Left hindlimb (tissue), 1 donor: ENCODE measurements at places on chromosomes 12 and 14.

DNA sequence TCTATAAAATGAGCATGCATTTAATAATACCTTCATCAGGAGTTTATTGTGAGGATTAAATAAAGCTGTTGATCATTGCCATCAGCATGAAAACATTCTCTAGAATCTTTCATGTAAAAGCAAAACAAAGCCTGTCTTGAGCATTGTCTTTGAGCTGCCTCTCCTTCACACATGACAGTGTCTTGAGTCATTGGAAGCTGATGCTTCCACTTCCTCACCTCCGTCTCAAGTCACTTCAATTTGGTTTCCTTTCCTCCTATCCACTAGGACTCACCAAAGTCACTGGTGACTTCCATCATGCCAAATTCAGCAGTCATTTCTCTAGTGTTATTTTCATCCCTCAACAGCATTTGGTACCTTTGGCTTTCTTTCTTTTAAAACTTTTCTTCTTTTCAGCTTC, 31.6 kb upstream of the MYBPC1 start:
- no peak for DNase-seq

GRCh38 chr14:69877492-69877891, 1.7 kb upstream of the SMOC1 start:
- no peak for DNase-seq

DNA sequence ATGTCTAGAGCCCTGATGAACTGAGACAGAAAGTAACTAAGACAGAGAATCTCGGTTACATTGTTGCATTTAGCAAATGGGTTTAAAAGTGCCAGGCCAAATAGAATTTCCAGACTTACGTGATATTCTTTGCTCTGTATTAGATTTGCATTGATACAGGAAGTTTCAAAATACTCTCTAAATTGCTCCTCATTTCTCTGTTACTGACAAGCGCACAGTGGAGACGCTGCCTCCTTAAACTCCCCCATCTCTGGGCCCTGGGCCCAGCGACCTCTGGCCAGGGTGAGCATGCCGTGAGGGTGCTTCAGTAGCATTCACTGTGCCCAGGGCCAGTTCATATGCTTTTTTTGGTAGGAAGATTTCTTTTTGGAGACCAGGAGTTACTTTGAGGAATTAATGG, 22.9 kb upstream of the EVL start:
- no peak for DNase-seq

DNA sequence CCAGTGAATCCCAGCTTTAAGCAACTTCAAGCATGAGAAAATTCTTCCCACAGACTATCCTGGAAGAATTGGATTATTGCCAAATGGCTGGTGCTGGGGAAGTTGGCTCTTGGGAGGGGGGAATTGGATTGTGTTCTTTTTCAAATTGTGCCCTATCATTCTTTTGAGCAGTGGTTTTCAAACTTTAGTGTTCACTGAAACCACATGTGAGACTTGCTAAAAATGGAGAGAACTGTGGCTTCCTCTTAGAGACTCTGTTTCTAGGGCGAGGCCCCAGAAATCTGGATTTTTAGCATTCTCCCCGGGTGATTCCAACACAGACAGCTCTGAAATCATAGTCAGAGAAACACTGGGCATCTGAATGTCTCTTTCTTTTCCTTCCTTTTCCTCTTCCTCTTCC, 14.3 kb upstream of the OTUB2 start:
- no peak for DNase-seq

DNA sequence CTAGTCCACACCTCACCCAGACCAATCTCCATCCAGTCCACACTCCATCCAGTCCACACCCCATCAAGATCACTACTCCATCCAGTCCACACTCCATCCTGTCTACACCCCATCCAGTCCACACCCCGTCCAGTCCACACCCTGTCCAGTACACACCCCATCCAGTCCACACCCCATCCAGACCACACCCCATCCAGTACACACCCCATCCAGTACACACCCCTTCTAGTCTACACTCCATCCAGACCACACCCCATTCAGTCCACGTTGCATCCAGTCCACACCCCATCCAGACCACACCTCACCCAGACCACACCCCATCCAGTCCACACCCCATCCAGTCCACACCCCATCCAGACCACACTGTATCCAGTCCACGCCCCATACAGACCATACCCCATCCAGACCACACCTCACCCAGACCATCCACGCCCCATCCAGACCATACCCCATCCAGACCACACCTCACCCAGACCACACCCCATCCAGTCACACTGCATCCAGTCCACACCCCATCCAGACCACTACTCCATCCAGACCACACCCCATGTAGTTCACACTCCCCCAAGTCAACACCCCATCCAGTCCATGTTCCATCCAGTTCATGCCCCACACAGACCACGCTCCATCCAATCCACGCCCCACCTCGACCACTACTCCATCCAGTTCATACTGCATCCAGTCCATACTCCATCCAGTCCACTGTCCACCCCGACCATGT, 116.6 kb upstream of the RTL1 start:
- DNase-seq, result peak; percentile 28

GRCh38 chr12:80217011-80217535, 117.7 kb downstream of the OTOGL start:
- DNase-seq, result no peak

DNA sequence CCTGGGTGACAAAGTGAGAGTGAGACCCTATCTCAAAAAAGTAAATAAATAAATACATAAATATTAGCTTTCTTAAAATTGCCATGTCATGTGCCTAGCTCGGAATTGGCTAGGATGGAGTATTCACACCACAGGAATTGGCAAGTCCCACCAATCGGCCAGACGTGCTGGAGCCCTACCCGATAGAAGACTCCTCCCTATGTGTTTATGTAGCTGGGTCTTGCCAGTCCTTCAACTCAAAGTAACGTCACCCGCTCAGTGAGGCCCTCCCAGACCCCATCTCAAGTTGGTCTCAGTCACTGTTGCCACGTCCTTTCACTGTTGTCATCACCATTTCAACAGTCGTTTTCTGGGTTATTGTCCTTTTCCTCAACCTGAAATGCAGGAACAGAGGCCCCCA, 20.2 kb downstream of the VRTN start:
- no peak for DNase-seq

DNA sequence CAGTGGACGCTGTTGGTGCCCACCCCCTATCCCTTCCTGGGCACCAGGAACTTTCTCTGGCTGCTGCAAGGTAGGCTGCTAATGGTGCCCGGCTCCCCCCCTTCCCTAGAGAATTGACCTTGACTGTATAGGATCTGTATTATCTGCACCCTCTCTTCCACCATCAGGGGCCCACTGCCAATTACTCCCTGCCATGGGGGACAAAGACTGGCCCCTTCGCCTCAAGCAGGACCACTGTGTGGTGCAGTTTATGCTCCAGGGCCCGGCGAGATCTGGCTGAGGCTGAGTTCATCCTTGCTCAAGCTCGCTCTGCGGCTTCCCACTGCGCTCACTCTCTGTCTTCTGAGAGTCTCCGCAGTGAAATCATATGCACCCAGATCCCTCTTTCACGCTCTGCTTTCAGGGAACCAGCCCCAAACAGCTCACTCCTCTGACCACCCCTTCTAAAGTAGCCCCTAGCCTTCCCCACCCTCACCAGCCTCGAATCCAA, 95.2 kb downstream of the LGMN start:
- DNase-seq, result no peak

DNA sequence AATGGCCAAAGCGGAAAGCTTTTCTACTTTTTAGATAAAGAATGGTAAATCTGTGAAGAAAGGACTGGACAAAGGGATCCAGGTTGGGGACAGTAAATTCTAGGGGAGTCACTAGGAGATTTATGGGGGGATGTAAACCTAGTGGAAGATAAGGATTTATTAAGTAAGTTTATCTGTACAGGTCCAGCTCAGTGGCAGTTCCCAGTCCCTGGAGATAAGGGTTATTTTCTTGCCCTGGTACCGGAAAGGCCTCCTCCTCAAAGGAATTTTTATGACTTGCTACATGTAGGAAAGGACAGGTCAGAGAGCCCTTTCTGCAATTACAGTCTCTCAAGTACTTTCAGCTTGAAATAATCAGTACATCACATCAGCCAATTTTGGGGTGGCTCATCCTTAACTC, 72.6 kb upstream of the BICD1 start:
- DNase-seq, result no peak

- DNase-seq, result no peak
Measured at GRCh38 chr14:58947156-58947555, 241.3 kb upstream of the DAAM1 start.

- no peak for DNase-seq
Measured at GRCh38 chr12:94140556-94140955, 7.8 kb upstream of the PLXNC1 start.

- DNase-seq, result no peak
Measured at GRCh38 chr12:41683023-41683422, 461.7 kb downstream of the GXYLT1 start.

DNA sequence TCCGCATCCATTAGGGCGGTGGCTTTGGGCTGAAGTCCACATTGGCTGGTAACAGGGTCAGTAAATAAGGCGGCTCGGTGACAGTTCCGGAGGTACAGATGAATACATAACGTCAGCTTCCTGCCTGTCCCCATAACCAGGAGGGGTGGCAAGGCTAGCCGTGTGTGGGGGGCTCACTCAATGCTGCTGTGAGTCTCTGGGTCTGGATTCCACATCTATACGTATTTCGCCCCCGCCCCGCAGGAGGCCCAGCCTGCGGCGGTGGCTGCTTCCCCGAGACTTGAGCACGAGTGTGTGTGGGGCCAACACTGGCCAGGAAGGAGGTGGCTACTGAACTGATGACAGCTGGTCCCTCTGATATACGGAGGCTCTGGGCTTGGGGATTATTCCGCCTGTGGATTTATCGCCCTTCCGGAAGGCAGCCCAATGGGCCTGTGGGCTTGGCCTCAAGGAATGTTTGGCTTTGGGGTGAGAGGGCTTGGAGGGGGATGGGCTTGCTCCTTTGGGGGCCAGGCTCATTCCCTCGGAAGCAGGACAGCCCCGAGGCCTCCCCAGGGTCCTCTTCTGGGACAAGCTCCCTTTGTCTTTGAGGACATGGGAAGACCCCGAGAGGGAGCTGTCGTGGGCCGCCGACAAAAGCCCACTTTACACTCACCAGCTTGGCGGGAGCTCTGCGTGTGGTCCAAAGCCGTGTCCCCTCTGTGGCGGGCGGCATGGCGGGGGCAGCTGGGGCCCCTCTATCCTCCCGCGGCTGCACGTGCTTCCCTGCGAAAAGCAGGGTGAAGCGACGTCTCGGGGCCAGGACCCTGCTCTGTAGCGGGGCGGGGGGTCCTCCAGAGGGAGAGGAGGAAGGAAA, 82.1 kb downstream of the KIF26A start:
- no peak for DNase-seq

GRCh38 chr14:103607822-103608221, 21.2 kb upstream of the KLC1 start:
- no peak for DNase-seq

DNA sequence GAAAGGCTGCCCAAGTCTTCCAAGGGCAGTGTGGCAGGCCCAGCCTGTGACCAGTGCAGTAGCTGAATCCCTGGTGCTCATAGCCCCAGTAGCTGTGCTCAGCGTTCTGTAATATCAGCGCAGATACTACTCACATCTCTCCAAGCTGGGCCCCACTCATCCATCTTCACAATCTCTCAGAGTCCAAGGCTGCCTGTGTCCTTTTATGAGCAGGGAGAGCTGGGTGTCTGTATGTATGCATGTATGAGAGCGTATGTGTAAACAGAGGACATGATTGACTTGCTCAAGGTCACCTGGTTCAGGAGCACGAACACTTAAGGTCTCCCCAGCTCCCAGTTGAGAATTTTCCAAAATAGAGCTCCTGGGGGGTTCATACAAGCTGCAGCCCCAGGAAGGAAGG, 5.4 kb downstream of the AQP6 start:
- no peak for DNase-seq

- no peak for DNase-seq
Measured at GRCh38 chr14:83463500-83464098, 1929.9 kb upstream of the SEL1L start.

DNA sequence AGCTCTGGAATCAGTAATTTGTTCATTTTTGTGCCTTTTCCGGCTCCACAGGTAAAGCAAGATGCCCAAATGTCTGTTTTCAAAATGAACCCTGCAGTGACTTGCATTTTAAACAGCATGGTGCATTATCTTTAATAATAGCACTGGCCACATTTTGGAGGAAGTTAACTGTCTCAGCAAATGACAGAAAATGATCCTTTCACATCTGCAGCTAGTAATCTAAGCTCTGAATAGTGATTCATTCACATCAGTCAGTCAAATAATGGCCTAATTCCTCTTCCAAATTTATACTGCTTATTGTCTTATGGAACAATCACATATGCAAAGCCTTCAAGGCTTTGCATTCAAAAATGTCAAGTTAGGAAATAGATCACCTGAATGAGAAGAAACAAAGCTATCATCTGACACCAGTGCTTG, 75.6 kb downstream of the PPM1H start:
- DNase-seq, result no peak

DNA sequence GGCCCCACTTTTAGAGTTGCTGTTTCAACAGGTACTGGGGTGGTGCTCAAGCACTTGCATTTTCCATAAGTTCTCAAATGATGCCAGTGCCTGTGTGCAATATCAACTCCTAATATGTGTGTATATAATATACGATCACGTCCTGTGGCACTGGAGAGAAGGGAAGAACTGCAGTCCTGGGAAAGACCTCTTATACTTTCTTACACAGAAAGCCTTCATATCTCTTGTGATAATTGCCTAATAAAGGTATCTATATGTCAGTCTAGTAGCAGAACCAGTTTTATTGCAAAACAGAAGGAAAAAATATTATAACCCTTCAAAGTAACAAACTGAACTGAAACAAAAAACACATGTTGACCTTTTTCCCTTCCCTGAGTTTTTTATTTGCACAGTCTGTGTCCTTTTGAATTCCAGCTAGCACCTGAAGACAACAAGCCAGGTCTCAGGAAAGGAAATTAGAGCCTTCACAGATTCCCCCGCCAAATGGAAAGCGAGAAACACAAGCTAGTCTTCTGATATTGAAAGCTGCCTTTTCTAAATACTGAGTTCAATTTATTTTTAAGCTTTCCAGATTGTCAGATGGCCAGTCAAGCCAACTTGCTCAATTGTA, 44.4 kb downstream of the IGF1 start:
- no peak for DNase-seq

- no peak for DNase-seq
Measured at GRCh38 chr14:92487513-92488133, 26.0 kb upstream of the RIN3 start.

DNA sequence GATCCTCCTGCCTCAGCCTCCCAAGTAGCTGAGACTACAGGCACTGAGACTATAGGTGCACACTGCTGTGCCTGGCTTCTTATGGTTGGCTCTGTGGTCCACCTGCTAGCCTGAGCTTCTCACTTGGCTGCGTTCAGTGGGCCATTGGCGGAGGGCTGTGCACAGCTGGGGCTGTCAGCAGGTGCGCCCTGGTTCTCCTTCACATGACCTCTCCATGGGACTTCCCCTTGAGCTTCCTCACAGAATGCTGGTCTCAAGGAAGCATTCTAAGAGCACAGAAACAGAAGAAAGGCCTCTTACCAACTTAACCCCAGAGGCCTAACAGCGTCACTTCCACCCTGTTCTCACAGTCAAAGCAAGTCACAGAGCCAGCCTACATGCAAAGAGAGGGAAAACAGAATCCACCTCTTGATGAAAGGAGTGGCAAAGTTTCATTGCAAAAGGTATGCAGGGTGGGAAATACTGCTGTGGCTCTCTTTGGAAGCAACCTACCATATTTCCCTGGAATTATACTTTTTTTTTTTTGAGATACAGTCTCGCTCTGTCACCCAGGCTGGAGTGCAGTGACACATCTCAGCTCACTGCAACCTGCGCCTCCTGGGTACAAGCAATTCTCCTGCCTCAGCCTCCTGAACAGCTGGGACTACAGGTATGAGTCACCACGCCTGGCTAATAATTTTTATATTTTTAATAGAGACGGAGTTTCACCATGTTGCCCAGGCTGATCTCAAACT, 9.3 kb downstream of the RILPL2 start:
- no peak for DNase-seq

- DNase-seq, result no peak
Measured at GRCh38 chr14:105877645-105878044, 351.3 kb downstream of the TMEM121 start.
